ENCODE measurements at places on chromosomes 7 and 10. TPM values are rescaled to one million over a fixed set of nuclear protein-coding genes. Genes with fewer than 3 reads are reported as not detected.

GRCh38 chr7:116740231-116740630 is 68.2 kb downstream of the MET start:
- DNase-seq: no peak

DNA sequence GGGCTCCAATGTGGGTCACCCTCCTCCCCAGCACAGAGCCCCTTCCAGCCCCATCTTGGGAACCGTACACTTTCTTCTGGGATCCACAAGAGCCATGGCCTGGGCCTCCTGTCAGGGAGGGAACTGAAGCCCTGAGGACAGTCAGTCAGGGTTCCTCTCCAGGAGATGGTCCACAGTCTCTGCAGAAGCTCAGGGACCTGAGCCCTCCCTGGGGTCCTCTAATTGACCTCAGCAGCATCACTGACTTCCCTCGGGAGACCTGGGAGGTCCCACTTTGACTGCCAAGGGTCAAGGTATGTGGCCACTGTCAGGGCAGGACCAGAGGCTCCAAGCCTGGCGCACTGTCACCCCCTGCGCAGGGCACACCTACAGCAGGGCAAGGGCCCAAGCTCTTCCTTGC is 32.3 kb downstream of the NOD1 start:
- DNase-seq: no peak

DNA sequence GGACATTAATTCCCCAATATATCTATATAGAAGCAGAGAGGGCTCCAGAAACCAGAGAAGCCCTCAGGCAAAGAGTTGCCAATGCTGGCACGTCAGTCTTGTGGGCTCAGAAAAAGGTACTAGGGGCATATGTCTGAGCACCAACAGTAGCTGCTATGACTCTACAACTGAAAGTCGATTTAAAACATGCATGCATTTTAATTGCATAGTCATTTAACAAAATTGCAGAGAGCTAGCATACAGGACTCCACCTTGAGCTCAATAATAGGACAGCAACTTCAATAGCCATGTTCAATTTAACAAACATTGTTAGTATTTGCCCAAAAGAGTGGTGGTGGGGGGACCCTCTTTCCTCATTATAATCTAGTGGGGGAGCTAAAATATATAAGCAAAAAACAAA is 126.5 kb downstream of the AMPH start:
- no peak for DNase-seq

DNA sequence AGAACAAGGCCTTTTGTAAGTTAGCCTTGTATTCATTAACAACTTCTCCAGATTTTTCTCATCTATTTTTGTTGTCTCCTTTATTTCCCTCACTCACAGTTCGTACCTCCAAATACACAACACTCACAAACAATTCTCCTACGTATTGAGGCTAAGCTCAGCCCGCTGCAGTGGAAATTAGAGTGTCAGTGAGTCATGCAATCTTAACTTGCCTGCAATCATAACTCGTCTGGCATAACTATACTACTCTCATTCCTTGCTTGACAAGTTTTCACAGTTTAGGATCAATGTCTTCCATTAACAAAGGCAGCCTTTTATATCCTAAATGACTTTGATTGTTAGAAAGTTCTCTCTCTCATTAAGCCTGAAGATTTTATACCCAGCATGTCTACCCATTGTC is 23.8 kb downstream of the TMEM196 start:
- no peak for DNase-seq

DNA sequence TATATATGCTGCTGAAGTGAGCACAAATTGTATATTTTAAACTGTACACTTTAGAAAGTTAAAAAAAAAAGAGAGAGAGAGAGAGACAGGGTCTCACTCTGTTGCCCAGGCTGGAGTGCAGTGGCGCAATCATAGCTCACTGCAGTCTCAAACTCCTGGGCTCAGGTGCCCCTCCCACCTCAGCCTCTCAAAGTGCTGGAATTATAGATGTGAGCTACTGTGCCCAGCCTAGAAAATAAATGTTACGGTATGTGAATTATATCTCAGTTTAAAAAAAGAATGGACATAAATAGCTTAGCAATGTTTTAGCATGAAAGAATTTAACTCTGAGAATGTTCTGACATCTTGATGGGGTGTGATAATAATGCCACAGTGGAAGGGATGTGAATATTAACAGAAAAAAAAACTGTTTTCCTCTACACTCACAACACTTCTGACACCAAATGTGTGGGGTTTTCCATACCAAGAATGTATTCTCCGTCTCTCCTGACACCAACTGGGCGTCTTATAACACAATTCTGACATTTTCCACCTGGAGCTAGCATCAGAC is 162.1 kb downstream of the PLCE1 start:
- no peak for DNase-seq

DNA sequence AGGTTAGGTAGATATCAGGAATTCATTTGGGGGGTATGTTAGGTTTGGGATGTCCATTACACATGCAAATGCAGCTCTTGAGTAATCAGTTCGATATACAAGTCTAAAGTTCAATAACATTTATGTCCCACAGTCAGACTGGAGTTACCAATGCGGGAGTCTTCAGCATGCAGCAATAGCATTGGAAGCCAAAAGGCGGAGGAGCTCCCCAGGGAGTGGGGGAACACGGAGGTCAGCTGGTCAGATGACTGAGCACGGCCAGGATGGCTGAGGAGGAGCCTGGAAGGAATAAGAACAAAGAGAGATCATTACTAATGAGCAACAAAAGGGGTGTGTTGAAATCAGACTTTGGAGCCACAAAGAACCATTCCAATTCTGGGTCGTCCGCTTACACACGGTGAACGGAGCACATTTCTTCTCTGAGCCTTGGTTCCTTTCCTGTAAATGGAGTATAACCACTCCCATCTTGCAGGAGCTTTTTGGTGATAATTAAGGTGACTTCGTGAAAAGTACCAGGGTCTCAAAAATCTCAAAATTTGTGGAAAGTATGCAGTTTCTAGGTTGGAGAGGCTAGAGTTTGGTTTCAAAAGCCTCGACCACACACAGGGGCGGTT is 478 bp upstream of the ZNF22 start:
- no peak for DNase-seq

DNA sequence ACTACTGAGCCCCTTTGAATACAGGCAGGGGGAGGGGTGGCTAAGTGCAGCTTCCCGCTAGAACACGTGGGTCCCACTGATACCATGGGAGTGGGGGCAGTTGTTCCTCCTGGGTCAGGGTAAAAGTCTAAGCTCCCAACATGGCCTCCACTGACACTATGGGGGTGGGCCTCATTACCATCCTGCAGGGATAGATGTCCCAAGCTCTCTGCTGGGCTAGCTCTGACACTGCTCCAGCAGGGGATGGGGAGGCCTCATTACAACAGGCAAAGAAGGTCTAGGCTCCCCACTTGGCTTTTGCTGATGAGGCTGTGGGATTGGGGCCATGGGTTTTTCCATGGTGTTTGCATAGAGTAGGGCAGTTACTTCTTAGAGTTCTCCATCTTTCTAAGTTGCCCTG is 51.5 kb downstream of the STK17A start:
- no peak for DNase-seq

GRCh38 chr10:98309366-98310355 is 41.7 kb upstream of the LOXL4 start:
- DNase-seq: peak; percentile 52

DNA sequence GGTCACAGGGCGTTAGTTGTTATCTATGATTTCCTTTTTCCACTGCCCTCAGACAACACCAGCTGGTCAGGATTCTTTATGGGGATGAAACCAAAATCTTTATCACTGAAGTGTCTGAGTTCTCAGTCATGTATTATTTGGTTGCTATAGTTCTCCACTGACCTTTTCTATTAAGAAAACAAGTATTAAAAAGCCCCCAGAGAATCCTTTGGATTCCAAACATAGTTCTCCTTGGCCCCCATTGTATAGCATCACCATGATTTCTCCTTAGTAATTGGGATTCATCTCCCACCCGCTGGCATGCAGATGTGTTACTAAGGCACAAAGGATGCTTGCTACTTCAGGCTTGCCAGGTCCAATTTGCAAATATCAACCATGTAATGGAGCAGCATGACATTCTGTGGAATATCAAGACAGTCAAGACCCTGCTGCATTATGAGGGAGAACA is 94.3 kb downstream of the IQUB start:
- DNase-seq: no peak

DNA sequence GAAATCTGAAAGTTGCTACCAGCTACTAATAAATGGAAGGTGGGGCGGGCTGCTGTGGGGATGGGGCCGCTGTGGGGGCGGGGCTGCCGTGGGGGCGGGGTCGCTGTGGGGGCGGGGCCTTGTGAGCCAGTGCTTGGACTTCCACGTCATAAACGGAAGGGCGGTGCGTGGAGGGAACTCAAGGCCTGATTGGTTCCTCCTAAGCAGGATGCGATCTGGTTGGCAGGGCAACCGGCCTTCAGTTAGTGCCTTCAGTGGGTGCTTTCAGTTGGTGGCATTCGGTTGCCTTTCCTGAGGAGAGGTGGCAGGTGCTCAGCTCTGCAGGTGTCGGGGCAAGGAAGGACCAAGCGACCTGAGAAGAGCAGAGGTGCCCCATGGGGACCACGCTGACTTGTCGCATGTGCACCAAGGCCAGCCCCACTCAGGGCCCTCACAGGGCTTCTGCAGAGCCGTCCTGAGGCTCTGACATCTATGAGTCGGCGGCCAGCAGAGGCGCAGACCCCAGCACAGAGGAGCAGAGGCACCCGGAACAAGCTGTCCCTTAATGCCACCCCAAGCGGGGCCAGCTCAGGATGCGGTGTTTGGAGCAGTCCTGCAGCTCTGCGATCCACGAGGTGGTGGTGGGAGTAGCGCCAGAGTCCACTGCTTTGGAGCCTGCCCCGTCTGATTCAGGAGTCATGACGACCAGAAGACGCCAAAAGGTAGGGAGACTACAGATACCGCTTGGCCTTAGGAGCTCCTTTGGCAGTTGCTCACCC is 54.4 kb upstream of the PDSS1 start:
- no peak for DNase-seq

DNA sequence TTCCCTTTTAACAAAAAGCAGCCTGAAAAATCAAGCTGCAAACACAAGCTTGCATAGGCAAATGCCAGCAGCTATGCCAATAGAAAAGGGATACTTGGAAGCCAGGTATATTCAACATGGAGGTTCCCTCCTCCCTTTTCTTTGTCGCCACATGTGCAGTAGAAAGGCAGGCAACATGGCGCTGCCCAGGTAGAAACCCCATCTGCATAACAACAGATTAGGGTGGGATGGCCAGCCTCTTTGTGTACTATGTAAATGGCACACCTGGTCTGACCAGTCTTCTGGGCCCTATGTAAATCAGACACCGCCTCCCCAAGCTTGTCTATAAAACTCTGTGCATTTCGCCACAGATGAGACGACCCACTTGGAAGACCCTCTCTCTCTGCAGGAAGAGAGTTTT is 58.1 kb downstream of the CCDC3 start:
- no peak for DNase-seq

GRCh38 chr10:79940431-79940830 is 8.5 kb downstream of the SFTPD start:
- DNase-seq: no peak

Gene FEZF1
- not detected for total RNA-seq

Gene NPTX2
- total RNA-seq: 0.14 TPM

Gene PGAM2
- 2.5 TPM for total RNA-seq

Gene ZNF282
- total RNA-seq: 47.0 TPM

Gene PDZD7
- total RNA-seq: 0.29 TPM

Gene NCF1
- not detected for total RNA-seq

Gene ZNF12
- total RNA-seq: 28.8 TPM

Gene FAM180A
- not detected for total RNA-seq
